ENCODE measurements at places on chromosomes 2 and 18.

DNA sequence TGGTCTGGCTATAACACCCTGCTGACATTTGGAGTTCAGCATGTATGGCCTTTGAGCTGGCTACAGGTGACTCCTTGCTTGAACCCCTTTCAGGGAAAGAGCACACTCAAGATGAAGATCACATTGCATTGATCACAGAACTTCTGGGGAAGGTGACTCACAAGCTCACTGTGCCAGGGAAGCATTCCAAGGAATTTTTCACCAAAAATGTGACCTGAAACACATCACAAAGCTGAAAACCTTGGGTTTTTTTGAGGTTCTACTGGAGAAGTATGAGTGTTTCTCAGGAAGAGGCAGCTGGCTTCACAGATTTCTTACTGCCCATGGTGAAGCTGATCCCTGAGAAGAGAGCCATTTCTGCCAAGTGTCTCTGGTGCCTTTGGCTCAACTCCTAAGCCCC lies 879.0 kb downstream of the CBLN2 start:
- DNase-seq = no peak

DNA sequence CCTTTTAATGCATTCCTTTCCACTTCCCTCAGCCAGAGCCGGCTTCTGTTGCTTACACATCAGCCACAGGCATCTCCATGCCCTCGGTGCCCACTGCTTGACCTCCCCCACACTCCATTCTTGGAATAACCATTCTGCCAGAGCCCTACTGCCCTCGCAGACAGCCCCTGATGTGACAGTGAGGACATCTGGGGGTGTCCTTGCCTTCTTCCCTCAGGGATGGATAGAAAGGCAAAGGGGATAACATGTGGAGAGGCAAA lies 6.4 kb upstream of the NPPC start:
- no peak for DNase-seq

DNA sequence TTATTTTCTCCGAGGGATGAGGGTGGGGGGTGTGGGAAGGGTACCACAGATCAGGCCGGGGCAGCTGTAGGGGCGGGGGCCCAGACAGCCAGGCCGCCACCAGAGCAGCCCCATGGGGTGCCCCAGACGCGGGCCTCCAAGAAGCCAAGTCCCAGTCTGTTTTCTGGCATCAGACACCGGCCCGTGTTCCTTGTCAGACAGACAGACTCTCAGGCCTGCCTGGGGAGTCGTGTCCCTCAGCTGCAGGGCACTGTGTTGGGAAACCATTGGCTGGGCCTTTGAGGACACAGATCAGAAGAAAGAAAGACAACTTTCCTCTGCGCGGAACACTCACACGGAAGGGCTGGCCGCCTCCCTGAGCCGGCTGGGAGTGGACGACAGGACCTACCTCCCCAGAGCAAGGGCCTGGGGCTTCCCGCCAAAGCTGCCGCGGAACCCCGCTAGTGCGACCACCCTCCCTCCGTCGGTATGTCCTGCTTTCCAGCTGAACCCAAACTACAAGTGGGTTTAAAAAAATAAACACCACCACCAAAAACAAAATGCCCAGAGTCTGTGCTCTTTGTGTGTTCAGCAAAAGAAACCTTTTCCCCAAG lies 88.0 kb downstream of the SMAD7 start:
- DNase-seq = no peak

DNA sequence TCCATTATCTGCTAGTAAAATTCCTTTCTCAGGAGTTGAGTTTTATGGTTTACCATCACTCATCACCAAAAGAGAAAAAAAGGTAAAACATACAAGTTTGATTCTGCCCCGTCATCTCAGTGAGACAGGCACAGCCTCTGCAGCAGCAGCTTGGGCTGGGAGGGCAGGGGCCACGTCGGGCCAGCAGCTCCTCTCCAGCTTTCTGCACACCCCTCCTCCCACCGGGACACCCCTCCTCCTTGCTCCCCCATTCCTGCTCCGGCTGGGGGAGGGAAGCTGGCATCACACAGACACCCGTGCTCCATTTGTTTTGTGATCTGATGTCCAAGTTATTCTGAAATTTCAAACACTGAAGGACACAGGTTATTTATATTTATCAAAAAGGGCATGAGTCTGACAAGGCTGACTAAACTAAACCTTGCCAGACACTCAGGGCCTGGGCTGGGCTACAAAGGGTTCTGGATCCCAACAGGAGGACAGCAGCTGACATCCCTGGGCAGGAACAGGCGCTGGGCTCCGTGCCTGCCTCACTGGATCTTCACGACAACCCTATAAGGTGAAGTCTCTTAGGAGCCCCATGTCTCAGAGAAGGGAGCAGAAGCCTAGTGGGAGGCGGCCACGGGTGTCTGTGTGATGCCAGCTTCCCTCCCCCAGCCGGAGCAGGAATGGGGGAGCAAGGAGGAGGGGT lies 71.4 kb downstream of the HDAC4 start:
- DNase-seq = no peak

DNA sequence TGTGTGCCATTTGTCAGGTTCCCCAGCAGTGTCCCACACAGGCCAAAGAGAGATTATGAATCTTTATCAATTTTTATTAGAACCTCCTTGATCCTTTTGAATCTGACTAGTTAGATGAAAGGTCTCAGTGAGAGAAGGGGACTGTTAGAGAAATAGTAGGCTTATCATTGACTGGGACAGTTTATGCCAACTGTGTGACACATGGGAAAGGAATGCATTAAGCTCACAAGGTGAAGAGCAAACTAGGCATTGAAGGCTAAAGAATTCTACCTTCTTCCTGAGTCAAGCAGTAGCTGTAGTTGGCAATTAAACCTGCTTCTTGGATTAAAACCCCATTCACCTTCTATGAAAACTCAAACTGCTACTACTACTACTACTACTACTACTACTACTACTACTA lies 389.6 kb upstream of the CDH19 start:
- DNase-seq = no peak

- DNase-seq = no peak
These were observed 59.4 kb upstream of the RPE start for GRCh38 chr2:209942936-209943605.

DNA sequence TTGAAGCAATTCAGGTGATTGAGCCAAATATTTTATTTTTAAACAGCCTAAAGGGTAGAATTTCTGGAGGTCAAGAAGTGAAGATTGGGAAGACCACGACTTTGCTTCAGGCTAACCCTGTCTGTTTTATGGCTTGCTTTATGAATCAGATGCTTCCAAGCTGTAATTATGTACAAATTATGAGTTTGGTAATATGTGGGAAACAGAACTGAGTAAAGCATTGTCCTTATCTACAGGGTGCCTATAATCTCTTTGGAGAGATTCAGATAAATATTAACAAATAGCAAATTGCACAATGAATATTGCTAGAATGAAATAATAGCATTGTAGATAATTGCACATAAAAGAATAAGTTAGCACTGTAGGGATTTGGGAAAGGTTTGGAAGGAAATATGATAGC lies 539.4 kb upstream of the CDH2 start:
- no peak for DNase-seq
